ENCODE measurements at places on chromosomes 11 and 22.
A peak's percentile ranks its signal among the peaks of the same experiment; 100 is the strongest.

DNA sequence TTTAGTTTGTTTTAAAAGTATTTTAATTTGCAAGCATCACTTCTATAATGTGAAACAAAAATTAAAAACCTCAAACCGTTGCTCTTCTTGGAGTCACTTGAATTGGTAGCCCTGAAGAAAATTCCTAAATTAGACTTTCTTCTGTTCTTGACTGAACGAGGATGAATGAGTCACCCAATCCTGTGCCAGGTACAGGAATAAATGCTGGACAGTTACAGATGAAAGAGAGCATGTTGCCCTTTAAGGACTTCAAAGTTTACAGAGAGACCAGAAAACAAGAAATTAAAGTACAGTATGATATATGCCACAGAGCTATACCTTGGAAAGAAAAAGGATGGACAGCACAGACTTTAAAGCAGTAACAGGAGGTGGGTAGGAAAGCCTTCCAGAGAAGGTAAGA lies 41.3 kb upstream of the CXCR5 start:
- DNase-seq: no peak

DNA sequence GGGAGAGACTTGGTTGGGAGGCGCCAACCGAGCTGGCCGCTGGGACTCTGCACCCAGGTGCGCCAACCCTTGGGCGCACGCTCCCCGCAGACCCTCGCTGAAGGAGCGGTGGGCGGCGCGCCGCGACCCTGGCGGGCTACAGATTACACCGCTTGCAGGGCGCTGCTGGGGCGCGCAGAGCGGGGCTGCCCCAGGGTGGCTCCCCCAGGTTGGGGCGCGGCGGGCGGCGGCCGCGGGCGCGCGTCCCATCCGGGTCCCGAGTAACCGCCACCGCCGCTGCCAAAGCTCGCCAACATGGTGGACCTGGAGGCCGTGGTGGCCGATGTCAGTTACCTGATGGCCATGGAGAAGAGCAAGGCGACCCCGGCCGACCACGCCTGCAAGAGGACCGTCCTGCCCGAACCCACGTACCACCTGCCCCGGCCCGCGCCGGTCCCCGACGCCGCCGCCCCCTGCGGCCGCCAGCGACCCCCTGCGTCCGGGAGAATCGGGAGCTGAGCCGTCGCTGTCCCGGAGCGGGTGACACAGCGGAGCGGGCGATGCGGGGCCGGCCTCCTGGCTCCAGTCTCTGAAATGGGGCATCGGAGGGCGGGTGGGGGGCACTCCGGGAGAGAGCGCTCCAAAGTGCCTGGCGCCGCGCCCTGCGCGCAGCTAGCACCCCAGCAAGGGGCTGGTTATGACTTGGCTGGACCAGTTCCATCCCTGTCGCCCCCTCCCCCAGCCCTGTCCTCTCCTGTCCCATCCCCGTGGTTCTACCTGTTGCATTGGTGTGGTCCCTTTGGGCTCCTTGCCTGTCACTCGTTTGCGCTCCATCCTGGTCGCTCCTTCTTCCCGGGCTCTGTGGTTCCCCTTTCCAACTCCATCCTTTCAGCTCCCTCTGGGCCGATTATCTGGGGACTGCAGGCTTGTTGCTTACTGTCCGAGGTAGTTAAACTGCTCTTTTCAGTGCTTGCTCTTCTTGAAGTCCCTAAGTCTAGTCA lies 143.3 kb upstream of the GRK3 start:
- DNase-seq: peak; percentile 58

DNA sequence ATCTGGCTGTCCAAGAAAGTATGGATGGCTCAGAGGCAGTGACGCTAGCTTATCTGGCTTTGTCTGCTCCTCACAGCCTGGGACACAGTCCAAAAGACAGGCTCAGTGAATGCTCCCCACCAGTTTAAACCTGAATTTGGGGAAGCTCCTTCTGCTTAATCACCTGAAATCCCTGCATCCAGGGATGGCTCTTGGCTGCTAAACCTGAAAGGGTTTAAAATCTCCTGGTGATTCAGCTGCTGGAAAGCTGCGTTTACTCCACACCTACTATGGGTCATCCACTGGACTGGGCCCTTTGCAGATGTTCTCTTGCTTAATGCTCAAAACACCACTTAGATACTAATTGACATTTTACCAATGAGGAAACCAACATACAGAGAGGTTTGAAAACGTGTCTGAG lies 302.0 kb upstream of the NARS2 start:
- no peak for DNase-seq

- peak; percentile 53 for DNase-seq
Observed at GRCh38 chr11:70111269-70112016, 33.3 kb downstream of the ANO1 start.

DNA sequence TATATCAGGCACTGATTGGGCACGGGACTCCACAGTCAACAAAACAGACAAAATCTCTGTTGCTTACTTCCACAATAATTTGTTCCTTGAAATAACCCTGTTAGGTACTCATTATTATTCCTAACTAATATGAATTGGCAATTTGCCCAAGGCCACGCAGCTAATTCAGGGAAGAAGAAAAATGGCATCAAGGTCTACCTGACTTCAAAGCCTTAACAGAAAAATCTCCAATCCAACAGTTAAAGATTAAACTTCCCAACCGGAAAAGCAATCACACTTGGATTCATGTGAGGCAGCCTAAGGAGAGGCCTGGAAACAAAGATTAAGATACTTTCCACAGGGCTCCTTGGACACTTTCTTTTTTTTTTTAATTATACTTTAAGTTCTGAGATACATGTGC lies 68.9 kb downstream of the PRCP start:
- no peak for DNase-seq
